Natural killer cell treated with Interleukin-12 subunit alpha and Interleukin-12 subunit beta and Interleukin-15 and Interleukin-18, amount 100 ng/mL, for 72 hours (primary cell): ENCODE measurements at places on chromosomes 5 and 9. TPM values are rescaled to one million over a fixed set of nuclear protein-coding genes. Genes with fewer than 3 reads are reported as not detected.

Gene FBP1
- total RNA-seq = 4.9 TPM

GRCh38 chr5:54062958-54063357 lies 247.4 kb downstream of the ARL15 start:
- no peak for DNase-seq
- H3K4me3 ChIP-seq = no peak overlapping the region
- no peak overlapping the region for H3K27ac ChIP-seq
- H3K27me3 ChIP-seq = no peaks in the 10 kb centered on the region
- peaks cover 3% of the 10 kb centered on the region for H3K4me1 ChIP-seq
- no peaks in the 10 kb centered on the region for H3K36me3 ChIP-seq

Gene SDHA
- total RNA-seq = 130 TPM

GRCh38 chr9:136403538-136403914 lies 3.6 kb upstream of the SNAPC4 start:
- H3K4me1 ChIP-seq = peaks cover 36% of the 10 kb centered on the region
- H3K27ac ChIP-seq = peak overlapping the region; percentile 82
- no peaks in the 10 kb centered on the region for H3K36me3 ChIP-seq
- H3K4me3 ChIP-seq = peak overlapping the region; percentile 77
- DNase-seq = peak; percentile 81

DNA sequence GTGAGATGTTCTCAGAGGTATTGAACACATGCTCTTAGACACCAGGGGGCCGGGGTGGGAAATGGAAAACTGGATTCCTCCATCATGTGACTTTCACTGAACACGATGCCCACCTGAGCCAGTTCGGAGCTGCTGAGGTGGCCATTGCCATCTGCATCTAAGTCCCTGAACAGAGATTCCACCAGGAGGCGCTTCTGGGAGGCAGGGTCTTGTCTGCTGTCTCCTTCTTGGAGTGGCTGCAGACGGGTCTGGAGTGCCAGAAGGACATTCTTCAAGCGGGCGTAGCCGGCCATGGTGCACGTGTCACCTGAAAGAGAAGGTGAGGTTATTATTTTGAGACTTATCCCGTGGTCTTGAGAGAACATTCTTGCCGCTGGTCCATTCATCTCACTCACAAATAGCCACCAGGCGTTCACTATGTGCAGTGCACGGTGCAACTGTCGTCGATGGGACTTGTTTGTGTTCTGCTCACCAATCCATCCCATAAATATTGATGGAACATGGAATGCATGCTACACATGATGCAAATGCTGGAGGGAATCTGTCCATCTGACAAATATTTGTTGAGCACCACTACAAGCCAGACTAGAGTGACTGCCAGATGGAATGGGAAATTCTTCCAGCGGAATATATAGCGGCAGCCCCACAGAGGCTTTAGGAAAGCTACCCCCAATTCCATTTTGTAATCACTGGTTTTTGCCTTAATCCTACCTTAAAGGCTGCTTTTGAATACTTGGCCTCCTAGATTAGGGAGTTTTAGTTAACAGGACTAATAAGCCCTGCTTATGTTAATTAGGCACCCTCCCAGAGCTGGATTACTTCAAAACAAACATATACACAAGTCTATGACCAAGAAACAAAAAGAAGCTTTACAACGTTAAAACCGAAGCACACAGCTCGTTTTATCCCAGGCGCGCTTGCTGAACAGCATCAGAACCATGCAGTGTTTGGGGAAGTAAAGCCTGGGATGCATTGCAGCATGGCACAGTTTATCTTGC lies 264.8 kb downstream of the HSPA4 start:
- DNase-seq = no peak
- no peaks in the 10 kb centered on the region for H3K4me1 ChIP-seq
- no peak overlapping the region for H3K27ac ChIP-seq
- H3K27me3 ChIP-seq = no peaks in the 10 kb centered on the region

DNA sequence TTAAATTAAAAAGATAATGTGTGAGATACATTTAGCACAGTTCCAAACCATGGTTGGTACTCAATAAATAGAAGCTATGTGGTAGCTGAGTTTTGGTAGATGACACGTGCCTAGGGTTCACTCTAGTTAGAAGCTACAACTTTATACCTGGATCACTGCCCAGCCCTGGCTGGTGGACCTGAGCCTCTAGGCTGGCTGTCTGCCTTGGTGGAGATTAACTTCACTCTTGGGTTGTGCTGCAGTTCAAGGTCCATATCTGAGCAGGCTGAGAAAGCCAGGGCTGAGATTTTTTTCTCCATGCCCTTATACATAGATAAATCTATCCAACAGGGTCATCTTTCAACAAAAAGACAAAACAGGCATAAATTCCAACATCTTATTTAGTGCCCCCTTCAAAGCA lies 44.6 kb upstream of the SPDL1 start:
- DNase-seq = no peak
- H3K4me1 ChIP-seq = no peaks in the 10 kb centered on the region
- H3K27ac ChIP-seq = no peak overlapping the region
- no peak overlapping the region for H3K4me3 ChIP-seq
- no peaks in the 10 kb centered on the region for H3K36me3 ChIP-seq
- H3K27me3 ChIP-seq = peaks cover 25% of the 10 kb centered on the region
